ENCODE measurements at places on chromosomes 12 and 14.

GRCh38 chr12:4202918-4203317 is 70.6 kb upstream of the CCND2 start:
- DNase-seq: no peak

- no peak for DNase-seq
These were observed 303.0 kb downstream of the NUAK1 start for GRCh38 chr12:105835580-105836241.

GRCh38 chr12:27571463-27571862 is 47.5 kb downstream of the PPFIBP1 start:
- DNase-seq: no peak

DNA sequence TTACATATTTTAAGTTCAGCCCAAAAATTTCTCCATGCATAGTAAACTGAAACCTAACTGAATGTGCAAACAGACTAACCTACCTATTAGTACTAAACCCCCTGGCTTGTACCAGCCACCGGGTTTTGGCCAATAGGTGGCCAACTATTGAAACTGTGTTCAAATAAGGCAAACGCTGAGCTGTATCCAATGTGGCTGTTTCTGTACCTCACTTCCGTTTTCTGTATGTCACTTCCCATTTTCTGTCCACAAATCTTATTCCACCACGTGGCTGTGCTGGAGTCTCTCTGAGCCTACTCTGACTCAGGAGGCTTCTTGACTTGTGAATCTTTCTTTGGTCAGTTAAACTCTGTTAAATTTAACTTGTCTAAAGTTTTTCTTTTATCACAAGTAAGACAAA is 6.0 kb upstream of the FBXO34 start:
- no peak for DNase-seq

DNA sequence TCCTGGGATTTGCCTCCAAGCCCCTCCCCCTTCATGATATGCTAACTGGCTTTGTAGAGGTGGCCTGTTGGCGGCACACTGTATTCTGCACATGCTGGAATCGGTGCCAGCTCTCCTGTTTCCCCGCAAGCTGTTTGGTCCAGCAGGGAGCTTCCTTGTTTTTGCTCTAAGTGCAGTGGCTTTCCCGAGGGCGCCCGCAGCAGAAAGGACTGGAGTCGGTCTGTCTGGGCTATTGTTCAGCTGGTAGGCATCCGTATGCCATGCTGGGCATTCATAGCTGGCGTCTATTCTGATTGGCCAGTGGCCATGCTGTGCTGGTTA is 88.9 kb upstream of the MED13L start:
- no peak for DNase-seq

- no peak for DNase-seq
These were observed 34.2 kb downstream of the MANSC1 start for GRCh38 chr12:12315838-12316237.

- DNase-seq: no peak
These were observed 48.5 kb upstream of the OR5AU1 start for GRCh38 chr14:21204167-21205025.

DNA sequence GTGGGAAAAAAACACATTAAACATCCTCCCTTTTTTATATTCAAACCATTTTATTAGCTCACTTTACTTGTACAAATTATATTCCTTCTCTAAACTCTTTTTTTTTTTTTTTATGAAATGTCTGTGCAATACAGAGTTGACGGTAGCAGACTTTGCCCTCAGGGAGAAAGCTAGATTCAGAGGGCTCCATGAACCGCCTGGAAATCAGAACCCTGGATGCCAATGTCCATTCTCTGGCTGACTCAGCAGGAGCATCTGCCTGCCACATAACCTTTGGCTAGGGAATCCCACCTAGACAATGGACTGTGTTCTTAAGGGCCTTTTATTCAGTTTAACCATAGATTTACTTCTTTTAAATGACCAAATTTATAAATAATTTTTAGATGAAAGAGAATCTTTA is 467.0 kb downstream of the MDGA2 start:
- peak; percentile 17 for DNase-seq

DNA sequence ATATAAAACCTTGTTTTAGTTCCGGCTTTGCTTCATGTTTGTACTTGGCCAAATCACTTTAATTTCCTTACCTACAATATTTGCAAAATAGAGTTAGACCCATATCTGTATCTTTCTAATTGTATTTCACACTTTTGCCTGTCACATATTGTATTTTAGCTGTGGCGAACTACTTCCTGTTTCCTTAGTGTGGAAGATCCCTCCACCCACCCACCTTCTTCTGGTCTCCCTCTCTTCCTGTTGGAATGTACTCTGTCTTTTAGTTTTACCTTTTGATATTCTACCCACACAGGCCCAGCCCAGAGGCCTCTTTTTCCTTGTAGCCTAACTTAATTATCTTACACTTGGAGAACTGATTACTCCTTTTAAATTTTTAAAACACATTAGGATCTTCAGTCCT is 78.2 kb downstream of the SCN8A start:
- DNase-seq: no peak

DNA sequence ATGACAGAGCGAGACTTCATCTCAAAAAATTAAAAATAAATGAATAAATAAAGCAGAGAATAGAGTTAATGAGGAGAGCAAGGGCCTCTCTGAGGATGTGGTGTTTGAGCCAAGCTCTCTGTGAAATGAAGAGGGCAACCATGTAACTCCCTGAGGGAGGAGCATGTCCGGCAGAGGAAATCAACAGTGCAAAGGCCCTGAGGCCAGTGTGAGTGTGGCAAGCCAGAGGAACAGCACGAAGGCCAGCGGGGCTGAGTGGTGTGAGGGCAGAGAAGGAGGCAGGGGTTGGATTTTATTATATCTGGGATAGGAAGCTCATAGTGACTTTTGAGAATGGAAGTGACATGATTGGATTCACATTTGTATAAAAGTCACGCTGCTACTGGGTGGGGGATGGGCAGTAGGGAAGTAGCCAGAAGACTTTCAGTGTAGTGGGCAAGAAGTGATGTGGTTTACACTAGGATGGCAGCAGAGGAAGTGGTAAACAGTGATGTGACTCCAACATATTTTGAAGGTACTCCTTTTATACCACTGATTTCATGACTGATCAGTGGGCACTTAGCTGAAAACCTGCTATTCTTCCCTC is 10.3 kb upstream of the LRP1-AS start:
- DNase-seq: no peak

DNA sequence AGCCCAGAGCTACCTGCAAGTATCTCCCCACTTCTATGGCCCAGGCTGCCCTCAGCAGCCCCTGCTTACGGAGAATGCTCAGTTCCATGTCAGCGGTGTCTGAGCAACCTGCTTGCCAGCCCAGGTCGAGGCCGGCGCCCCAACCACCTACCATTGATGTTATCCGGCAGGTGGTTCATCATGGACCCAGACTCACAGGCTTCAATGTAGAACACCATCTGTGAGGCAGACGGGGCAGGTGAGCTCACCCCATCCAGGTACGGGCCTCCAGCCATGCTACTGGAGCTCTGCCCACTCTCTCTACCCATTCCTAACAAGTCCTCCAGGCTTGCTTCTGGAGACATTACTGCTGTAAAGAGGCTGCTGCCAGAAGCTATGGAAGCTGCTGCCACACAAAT is 35.8 kb downstream of the LGMN start:
- DNase-seq: no peak

- DNase-seq: no peak
These were observed 18.6 kb downstream of the GPRC5A start for GRCh38 chr12:12909995-12910420.

DNA sequence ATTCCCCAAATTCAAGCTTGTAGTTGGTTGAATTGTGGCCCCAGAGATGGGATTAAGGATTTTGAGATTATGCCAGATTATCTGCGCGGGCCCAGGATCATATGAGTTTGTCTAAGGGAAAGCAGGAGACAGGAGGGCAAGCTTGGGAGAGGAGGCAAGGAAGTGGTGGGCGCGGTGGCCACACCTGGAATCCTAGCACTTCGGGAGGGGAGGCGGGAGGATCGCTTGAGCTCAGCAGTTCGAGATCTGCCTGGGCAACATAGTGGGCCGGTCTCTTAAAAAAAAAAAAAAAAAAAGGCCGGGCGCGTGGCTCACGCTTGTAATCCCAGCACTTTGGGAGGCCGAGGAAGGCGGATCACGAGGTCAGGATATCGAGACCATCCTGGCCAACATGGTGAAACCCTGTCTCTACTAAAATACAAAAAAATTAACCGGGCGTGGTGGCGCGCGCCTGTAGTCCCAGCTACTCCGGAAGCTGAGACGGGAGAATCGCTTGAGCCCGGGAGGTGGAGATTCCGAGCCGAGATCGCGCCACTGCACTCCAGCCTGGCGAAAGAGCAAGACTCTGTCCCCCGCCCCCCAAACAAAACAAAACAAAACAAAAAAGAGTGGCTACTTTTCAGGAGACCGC is 881 bp upstream of the PUS1 start:
- no peak for DNase-seq

GRCh38 chr12:104056419-104056972 is 6.5 kb upstream of the GLT8D2 start:
- DNase-seq: no peak

- DNase-seq: no peak
These were observed 91.3 kb downstream of the TSPAN9 start for GRCh38 chr12:3168223-3169221.

- no peak for DNase-seq
These were observed 1201.5 kb downstream of the BCL11B start for GRCh38 chr14:98070536-98070935.

DNA sequence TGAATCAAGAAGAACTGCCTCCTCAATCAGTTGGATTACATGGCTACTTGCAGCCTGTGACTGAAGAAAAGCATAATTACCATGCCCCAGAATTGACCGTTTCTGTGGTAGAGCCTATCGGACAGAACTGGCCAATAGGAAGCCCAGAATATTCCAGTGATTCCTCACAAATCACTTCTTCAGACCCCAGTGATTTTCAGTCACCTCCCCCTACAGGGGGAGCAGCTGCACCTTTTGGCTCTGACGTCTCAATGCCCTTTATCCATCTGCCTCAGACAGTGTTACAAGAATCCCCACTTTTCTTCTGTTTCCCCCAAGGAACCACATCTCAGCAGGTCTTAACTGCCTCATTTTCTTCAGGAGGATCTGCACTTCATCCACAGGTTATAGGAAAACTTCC is 80.8 kb downstream of the RAD52 start:
- DNase-seq: no peak

GRCh38 chr14:51661504-51661903 is 9.8 kb downstream of the FRMD6 start:
- no peak for DNase-seq

DNA sequence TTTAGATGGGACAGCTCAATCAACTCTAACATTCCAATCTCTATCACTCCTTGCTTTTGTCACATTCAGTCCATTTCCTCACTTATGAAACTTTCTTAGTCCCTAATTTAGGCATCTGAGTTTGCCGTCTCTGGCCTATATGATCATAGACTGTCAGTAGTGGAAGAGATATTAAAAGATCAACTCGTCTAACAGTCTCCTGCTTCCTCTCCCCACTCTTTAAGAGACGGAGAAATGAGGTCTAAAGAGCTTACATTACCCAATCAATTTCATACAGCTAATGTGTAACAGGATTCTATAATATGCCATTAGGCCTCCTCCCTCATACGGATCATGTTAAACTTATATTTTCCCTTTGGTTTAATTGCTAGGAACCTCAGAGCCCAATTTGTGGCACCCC is 6.5 kb upstream of the ATP23 start:
- DNase-seq: no peak

GRCh38 chr12:90954921-90955320 is at the start of gene CCER1:
Gene CCER1 (minus strand): TSS chr12:90955176. CDS start chr12:90954742, 434 bp downstream.
- no peak for DNase-seq

GRCh38 chr14:56152221-56152620 is 34.0 kb downstream of the PELI2 start:
- no peak for DNase-seq

DNA sequence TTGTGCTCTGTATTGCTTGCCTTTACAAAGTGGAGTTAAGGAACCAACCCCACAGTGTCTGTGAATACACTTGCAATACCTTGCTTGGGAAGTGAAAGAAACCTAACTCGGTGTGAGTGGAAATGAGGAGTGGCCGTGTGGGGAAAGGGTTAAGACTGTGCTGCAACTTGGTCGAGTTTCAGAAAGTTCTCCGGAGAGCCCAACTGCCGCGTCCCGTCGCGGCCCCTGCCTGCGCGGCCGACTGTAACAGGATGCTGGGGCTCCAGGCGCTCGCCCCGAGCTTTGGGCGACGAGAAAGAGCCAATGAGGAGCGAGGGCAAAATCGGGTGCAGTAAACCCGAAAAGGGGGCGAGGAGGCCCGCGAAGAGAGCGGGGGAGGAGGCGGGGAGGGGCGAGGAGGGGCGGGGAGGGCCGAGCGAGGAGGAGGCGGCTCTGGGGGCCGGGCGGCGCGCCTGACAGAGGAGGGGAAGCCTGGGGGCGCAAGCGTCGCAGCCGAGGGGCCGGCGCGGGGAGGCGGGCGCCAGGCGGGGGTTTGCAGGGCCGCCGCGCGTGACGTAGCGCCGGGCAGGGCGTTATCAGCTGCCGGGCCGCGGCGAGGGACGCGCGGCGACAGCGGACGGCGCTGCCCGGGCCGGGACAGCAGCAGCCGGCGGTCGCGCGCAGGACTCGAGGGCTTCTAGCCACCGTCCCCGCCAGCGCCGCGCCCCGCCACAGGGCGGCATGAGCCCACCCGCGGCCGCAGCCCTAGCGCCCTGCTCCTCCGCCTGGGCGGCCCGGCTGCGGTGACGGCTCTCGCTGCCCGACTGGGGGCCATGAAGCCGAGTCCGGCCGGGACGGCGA is at the start of gene DACT1:
Gene DACT1 (plus strand): TSS at position 572 of the 840 bp plus-strand sequence. CDS start 241 bp downstream, at position 813.
- DNase-seq: peak; percentile 71

DNA sequence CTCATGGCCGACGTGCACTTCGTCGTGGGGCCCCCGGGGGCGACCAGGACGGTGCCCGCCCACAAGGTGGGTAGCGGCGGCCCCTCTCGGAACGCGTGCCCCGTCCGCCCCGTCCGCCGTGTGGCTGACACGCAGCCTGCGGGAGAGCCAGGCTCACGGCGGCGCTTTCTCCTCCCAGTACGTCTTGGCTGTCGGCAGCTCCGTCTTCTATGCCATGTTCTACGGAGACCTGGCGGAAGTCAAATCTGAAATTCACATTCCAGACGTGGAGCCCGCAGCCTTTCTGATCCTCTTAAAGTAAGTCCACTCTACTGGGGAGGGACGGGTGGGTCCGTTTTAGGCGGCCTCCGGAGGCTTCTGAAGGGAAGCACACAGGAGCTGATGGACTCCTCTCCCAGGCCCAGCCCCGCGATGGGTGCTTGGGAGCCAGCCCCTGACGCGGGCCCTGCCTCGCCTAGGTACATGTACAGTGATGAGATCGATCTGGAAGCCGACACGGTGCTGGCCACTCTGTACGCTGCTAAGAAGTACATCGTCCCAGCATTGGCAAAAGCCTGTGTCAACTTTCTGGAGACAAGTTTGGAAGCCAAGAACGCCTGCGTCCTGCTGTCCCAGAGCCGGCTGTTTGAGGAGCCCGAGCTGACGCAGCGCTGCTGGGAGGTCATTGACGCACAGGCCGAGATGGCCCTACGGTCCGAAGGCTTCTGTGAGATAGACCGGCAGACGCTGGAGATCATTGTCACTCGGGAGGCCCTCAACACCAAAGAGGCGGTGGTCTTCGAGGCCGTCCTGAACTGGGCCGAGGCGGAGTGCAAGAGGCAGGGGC is 1.1 kb downstream of the BTBD6 start:
- peak; percentile 9 for DNase-seq

Measured in neuronal stem cell (in vitro differentiated cells).